ENCODE measurements at places on chromosomes 12 and 14.

DNA sequence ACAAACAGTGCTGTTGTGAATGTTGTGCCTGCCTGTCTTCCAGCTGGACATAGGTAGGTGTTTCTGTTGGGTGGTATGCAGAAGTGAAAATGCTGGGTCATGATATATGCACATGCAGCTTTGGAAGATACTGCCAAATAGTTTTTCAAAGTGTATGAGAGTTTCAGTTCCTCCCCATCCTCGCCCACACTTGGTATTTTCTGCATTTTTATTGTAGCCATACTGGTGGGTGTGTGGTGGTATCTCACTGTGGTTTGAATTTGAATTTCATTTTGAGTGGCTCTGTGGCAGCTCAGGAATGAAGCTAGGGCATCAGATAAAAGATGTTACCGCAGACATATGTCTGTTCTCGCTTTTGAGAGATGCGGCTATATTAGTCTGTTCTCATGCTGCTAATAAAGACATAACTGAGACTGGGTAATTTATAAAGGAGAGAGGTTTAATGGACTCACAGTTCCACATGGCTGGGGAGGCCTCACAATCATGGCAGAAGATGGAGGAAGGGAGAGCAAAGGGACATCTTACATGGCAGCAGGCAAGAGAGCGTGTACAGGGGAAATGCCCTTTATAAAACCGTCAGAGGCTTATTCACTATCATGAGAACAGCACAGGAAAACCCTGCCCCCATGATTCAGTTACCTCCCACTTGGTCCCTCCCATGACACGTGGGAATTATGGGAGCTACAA, 183.1 kb downstream of the CAND1 start:
- DNase-seq, result no peak

- no peak for DNase-seq
Measured at GRCh38 chr14:80101835-80102234, 109.5 kb downstream of the DIO2 start.

DNA sequence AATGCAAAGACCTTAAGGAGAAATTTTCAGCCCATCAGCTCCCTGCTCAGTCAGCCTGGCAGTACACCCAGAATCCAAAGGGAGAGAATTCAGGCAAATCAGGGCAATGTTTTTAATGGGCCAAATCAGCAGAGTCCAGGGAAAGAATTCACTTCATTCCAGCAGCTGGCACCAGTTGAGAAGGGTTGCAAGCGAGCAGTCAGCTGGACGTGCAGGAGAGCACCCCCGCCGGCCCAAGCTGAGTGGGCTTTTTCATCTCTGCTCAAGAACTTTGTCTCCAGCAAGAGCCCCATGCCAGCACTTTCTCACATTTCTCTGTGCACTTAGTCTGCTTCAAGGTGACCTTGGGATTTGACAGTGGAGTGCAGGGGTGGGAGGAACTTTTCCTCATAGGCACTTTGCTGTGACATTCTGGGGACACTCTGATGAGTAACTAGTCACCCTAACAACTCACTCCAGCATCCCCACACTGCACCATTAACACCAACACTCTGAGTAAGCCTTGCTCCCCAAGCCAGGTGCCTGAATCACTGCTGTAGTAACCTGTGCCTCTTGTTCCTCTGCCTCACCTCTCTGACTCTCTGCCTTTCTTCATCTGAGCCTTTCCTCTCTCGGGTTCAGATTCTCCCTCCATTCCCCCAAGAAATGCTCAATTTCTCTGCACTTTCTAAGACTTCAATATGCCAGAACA, 2.2 kb downstream of the ENDOU start:
- DNase-seq, result no peak

DNA sequence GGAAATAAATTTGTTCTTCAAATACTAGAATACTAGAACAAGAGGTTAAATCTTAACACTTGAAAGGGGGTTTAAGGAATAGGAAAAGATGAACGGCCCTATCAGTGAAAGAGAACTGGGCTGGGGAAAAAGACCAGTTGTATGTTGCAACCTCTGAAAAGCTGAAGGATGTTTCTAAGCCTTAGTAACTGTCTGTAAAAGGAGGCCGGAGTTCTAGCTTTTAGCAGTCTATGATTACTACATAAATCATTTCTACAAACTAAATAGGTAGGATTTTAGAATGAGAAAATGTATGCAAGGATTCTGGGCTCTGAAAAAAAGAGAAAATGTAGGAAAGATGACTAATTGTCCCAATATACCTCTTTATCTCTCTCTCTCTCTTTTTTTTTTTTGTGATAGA, 4.9 kb downstream of the CERS5 start:
- no peak for DNase-seq

GRCh38 chr14:53957739-53958138, 1.1 kb upstream of the BMP4 start:
- DNase-seq, result no peak

GRCh38 chr12:119609358-119609757, 15.8 kb downstream of the TMEM233 start:
- no peak for DNase-seq

- DNase-seq, result no peak
Measured at GRCh38 chr12:105477873-105478272, 147.4 kb downstream of the C12orf75 start.

DNA sequence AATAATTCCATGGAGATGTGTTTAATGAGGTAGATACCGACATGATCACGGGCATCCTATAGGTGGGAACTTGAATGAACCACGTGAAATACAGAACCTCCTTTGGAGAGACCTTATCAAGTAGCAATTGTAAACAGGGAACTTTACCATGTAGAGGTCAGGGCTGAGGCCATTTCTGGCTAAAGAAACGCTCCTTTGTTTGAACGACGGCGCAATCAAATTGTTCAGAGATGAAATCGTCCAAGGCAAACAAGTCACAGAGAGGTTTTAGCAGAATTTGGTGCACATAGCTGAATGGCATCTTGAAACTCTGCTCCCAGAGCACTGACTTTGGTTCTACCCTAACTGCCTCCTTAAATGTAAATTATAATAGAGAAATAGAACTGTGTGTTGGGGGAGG, 9.8 kb downstream of the PRIMA1 start:
- DNase-seq, result no peak

DNA sequence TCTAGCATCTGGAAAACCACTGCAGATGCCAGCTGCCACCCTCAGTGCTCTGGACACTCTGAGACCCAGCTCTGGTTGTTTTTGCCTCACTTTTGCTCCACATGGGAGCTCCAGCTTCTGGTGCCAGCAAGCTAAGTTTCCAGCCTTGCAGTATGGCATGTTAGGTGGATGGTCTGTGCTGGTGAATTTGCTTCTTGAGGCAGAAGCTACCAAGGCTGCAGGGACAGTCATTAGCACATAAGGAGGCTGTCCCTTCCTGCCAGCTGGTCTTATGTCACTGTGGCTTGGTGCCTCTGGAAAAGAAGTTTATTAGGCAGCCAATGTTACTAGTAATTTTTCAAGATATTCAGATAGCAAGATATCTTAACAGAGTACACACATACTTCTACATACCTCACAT, 64.2 kb upstream of the CSRP2 start:
- no peak for DNase-seq

GRCh38 chr14:89296281-89296745, 120.7 kb downstream of the FOXN3 start:
- no peak for DNase-seq

DNA sequence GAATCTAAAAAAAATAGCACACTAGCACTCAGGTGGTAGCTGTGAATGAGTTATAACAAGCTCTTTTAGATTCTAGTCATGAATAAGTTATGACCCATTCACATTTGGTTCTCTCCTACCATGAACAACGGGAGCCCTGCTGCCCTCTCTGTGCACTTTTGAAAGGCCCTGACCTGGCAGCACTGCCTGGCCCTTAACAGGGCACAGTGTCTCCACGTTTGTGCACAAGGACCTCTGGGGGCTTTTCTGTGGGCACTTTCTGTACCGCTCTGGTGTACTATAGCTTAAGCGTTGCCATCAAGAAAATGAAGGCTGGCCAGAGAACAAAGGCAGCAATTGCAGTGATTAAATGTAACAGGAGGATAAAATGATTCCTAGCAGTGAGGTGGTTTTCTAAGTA, 21.2 kb downstream of the CCDC92 start:
- DNase-seq, result no peak

DNA sequence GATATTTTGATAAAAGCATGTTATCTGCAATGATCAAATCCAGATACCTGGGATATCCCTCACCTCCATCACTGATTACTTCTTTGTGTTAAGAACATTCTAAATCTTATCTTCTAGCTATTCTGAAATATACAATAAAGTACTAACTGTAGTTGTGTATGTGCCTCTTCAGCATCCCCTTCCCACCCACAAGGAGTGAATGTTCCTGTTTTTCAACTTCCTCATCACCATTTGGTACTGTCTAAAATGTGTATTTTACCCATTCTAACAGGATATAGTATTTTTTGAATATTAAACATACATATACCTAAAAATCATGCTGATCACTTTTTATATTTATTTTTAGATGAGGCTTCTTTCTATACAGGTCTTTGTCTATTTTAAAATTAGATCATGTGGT, 1252.6 kb downstream of the TMEM121 start:
- DNase-seq, result no peak

DNA sequence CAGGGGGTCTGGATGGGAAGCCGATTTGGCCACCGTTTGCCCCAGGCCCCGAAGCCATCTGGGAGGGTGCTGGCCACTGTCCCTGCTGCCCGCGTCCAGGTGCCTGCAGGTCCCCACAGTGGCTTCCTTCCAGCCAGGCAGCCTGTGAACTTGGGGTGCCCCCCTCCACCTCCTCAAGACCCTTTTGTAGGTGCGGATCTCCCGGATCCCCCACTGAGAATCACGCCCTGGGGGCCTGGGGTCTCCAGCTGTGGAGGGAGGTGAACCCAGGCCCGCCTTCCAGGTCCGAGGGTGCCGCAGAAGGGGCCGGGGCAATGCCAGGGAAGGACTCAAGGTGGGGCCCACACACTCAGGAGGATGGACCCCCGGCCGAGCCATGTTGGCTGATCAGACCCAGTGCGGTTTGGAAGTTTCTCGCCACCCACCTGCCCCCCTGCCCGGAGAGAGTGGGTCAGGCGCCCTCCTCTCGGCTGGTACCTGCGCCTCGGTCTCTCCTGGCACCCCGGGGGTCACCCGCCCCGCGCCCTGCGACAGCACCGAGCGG, 1.7 kb downstream of the MMP17 start:
- DNase-seq, result no peak

DNA sequence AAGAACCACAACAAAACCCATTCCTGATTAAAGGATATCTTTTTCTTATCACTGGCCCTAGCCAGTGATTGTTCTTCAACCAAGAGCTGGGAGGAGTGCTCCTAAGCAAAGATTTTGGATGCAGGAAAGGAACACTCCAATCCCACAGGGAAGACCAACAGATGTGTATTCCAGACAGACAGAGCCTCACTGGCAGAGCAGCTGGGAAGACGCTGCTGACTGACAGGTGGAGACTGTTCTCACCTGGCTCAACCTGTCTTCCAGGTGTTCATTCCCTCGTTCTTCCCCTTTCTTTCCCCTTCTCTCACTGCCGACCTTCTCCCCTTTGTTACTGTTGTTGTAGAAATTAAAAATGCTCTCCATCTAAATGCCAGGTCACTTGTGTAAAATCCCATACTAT, 89.7 kb upstream of the CCDC198 start:
- no peak for DNase-seq

GRCh38 chr12:116916122-116916521, 5.4 kb downstream of the FBXW8 start:
- no peak for DNase-seq

DNA sequence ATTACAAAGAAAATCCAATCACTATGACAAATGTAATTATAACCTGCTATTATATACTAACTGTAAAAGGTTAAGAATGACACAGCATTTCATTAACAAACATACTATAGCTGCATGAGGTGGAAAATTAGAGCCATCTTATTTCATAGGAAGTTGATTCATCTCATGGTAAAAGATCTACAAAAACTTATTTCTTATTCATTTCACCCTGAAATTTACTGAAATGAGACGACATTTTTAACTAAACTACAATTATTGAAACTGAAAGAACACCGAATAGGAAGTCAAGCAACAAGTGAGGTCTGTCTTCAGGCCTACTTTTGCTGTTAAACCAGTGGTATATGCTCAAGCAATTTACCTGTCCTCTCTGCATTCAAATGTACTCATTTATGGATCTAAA, 87.2 kb downstream of the CEP83 start:
- DNase-seq, result no peak

DNA sequence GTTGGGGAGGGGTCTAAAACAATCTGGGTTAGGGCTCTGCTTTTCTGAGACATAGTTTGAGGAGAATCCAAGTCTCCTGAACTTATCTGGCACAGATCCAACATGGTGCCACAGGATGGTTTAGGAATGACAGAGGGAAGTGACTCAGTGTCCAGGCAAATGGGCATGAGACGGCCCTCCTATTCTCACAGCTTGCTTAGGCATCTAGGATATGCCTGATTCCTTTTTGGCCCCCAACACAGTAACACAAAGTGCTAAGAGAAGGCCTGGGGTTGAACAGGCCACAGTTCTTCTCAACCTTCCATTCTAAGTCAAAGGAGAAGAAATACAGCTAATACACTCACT, 117.7 kb downstream of the ZFP36L1 start:
- DNase-seq, result no peak

DNA sequence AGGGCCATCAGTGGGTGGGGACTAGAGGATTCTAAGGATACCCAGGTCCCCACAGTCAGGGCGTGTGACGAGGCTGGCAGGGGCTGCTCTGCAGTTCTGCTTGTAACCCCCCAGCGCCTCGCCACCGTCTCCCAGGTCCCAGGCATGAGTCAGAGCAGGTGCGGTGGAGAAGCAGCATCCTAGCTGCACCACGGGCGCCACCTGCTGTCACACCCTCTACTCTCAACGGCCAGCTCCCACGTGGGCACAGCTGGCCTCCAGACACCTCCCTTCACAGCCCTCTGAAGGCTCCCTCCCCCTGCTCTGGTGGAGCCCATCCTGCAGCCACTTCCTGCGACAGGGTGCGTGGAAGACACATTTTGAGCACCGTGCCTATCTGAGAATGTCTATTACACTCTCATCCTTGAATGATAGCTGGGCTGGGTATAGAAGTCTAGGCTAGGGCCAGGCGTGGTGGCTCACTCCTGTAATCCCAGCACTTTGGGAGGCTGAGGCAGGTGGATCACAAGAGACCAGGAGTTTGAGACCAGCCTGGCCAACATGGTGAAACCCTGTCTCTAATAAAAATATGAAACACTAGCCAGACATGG, 6.9 kb upstream of the NUDT14 start:
- no peak for DNase-seq

DNA sequence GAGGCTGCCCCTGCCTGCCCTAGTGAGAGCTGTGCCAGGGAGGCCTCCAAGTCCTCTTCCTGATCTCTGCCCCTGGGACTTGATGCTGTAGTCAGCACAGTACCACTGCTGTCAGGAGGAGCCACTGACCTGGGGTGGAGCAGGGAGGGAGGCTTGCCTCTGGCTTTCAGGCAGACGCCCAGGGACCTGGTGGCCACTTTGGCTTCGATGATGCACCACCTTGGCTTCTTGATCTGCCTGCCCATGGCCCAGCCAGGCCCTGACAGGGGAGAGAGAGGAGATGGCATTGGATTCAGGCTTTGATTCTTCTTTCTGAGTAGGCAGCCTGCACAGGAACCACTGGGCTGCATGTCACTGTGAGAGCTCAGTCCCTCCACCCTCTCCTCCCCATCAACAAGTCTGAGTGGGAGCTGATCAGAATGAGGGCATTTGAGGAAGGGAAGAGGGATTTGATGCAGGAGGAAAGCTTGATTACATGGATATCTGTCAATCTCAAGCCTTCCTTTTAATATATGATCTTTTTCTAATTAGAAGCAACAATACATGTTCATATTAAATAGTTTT, 24.7 kb downstream of the TMEM63C start:
- no peak for DNase-seq

GRCh38 chr12:6376079-6376869, 911 bp upstream of the SCNN1A start:
- DNase-seq, result no peak
